ENCODE measurements at places on chromosomes 16 and 17.

DNA sequence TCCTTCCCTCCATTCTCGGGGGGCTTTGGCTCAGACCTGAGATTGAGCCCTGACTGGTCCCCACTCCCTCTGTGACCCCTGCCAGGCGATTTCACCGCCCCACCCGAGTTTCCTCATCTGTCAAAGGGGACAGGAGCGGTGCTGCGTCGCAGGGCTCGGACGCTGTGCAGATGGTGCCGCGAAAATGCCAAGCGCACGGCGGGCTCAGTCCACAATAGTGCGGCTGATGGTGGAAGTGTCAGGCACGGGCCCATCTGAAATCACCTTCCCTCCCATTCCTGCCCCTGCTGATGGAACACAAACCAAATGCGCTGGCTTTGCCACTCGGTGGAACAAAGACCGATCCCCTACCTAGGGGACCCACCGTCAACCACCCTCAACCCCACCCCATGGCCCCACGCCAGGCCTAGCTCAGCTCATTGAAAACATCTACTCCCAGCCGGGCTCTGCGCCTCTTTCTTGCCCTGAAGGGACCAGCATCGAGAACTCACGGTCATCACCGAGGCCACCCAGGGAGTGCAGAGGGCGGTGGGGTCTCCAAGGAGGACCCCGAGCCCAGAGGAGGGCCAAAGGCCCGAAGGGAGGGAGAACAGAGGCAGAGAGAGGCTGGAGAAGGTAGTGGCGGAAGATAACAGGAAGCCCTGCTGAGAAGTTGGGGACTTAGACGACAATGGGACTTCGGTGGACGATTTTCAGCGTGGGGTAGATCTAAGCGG lies 1.4 kb downstream of the CARHSP1 start:
- DNase-seq: no peak

DNA sequence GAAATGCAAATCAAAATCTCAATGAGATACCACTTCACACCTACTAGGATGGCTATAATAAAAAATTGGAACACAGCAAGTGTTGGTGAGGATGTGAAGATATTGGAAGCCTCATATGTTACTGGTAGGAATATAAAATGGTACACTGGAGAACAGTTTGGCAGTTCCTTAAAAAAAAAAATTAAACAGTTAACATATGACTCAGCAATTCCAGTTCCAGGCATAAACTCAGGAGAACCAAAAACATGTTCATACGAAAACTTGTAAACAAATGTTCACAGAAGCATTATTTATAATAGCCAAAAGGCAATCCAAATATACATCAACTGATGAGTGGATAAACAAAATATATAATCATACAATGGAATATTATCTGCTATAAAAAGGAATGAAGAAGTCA lies 28.2 kb downstream of the ZNF652 start:
- DNase-seq: no peak

DNA sequence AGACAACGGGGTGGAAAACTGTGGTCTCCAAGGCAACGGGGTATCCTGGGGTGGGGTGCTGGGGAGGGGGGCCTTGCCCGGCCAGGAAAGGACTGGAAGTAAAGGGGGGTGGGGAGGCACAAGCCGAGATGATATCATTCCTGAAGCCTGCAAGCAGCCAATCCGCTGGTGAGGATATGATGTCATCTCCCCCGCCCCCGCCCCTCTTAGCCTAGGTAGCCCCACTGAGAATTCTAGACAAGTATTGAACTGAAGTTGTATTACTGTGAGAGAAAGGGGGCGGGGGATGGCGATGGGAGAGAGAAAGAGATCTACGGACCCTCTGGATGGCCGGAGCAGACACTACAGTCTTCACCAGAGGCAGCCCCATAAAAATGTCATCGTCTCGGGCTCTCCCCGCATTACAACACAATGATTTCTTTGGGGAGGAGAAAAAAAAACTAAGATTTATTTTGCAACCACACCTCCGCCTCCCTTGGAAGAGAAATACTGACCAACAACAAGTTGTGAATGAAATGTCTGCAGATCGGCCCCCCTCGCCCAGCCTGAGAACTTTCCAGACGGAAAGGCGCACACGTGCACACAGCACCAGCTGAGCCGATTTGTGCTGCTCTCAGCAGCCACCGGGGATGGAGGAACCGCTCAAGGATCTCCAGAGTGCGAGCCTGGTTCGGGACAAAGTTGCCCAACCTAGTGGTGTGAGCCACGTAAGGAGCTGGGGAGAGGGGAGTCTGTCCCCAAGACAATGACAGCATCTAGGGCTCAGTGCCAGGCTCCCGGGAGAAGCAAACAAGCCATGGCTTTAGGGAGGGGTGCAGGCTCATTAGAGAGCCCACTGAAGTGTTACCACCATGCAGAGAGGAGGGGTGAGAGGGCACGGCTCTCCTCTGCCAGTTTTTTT lies 222.1 kb downstream of the SOX9 start:
- no peak for DNase-seq

DNA sequence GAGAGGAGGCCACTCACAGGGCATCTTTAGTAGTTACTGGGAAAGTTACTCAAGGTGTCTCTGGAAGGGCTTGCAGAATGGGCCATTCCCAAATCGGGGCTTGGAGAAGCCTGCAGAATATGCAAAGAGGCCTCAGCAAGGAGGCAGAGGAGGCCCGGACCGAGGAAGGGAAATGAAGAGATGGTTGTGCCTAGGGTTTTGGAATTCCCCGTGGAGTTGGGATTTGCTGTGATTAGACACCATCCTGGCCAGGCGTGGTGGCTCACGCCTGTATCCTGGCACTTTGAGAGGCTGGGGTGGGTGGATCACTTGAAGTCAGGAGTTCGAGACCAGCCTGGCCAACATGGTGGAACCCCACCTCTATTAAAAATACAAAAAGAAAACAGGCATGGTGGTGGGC lies 193.0 kb downstream of the IRF8 start:
- no peak for DNase-seq

Measured in GM12892 (cell line).